Stimulated activated CD8-positive, alpha-beta memory T cell treated with anti-CD3 and anti-CD28 coated beads, Interleukin-2, amount 100 ng/mL, for 1 hour (primary cell): ENCODE measurements at places on chromosomes 16 and 17.

- no peak for DNase-seq
Observed at GRCh38 chr17:58394534-58395223, 22.7 kb downstream of the RNF43 start.

DNA sequence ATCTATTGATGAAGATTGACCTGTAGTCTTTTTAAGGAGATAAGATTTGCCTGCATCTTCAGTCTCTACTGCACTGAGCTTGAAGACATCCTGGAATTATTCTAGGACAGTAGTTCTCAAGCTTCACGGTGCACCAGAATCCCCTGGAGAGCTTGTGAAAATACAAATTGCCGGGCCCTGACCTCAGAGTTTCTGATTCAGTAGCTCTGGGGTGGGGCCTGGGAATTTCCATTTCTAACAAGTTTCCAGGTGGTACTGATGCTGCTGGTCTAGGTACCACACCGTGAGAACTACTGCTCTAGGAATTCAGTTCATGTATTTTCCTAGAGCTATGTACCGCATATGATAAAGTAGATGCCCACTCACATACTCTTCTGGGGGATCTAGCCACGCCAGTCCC is 246.1 kb downstream of the HS3ST3B1 start:
- DNase-seq: no peak

- DNase-seq: no peak
Observed at GRCh38 chr16:30112197-30113030, 923 bp downstream of the GDPD3 start.

GRCh38 chr17:82979718-82980117 is 99.7 kb upstream of the METRNL start:
- no peak for DNase-seq

- peak; percentile 92 for DNase-seq
Observed at GRCh38 chr16:28823873-28824716, 1.3 kb downstream of the ATXN2L start.

DNA sequence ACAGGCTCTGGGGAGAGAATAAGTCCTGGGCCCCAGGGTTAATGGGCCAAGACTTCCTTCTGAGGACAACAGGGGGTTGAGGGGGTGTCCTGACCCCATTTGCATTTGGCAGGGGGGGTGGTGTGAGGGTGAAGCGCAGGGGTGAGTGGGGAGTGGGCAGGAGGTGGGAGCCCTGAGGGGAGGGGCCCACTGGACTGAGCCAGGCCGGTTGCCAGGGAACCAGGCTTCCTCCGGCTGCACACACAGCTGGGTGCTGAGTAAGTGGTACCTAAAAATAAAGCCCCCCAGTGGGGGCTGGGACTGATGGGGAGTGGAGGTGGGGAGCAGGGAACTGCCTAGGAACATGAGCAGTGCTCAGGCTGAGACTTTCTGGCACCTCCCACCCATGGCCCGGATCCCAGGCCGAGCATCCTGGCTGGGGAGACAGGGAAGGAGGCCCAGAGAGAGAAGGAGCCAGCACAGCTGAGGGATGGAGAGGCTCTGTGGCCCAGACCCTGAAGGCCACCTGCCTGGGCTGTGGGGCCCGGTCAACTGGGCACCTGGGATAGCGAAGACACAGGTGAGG is 7.5 kb upstream of the RASD1 start:
- no peak for DNase-seq
